Effector CD4-positive, alpha-beta T cell (primary cell): ENCODE measurements at places on chromosomes 2 and 18.

GRCh38 chr2:60465736-60466135 is 87.7 kb downstream of the BCL11A start:
- no peak for DNase-seq

GRCh38 chr2:161424891-161425727 is 9.0 kb downstream of the TBR1 start:
- no peak for DNase-seq

- DNase-seq, result no peak
These were observed 57.8 kb upstream of the CYP26B1 start for GRCh38 chr2:72205504-72205881.

DNA sequence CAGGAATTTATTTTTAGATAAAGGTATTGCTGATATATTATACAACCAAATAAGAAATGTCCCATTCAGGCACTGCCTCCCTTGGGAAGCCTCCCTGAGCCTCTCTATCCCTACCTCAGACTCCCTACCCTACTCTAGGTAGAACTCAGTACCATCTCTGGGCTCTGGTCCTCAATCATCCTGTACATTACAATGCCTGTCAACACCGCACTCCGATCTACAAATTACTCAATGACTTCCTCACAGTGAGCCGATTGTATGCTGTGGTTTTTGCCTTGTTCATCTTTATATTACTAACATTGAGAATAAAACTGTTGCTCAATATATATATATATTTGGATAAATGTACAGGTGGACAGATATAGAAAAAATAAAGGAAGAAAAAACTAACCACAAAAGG is 207.5 kb downstream of the STK39 start:
- no peak for DNase-seq

DNA sequence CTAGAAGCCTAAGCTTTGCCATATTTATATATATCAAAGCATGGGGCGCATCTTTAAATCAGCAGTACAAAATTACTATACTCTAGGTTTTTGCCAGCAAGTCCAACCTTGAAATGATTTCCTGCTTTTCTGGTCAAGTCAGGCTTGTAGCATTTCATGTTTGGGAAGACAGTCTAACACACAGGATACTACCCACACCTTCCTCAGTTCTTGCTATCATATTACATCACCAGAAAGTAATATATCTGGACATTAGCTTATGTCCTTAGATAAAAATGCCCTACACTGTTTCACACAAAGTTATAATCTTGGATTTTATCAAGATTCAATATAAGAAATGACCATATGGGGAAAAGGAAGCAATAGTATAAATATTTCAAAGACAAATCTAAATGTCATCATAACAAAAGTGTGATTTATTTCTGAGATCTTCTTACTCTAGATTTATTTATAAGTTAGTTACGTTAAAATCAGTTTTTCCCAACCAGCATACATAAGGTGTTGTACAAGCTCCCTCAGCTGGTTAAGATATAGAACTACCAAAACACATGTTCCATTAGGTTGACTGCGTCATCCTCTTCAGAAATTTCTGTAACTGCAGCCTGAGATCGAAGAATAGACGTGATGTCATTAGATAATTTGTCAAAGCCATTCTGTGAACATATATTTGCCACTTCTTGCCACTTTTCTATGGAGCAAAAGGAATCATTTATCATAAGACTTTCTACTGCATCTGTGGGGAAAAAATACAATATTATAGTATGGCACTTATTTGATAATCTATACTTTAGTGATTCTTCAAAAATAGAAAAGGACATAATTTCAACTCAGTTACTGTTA is 56.6 kb downstream of the CLHC1 start:
- DNase-seq, result no peak
